ENCODE measurements at places on chromosomes 12 and 14.

DNA sequence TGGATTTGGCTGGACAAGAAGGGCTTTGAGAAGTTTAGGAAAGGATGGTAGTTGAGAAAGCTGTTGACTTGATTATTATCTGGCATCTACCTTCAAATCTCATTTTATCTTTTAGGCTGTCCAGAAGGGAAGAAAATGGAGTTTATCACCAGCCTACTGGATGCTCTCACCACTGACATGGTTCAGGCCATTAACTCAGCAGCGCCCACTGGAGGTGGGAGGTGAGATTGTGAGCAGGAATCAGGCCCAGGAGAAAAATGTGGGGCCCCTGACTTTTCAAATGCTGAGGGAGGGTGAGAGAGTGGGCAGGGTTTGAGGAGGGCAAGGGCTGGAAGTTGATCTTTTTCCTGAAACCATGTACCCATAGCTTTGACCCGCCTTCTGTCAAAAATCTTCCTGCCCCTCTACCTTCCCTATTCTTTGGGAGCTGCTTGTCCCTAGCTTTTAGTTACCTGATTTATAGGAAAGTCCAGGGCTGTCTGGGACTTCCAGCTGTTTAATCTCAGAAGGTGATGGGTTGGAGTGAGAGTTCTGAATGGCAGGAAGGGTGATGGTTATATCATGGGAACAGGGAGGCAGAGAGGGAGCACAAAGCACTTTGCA is 134.2 kb downstream of the SMOC1 start:
- DNase-seq, result peak; percentile 73

- no peak for DNase-seq
Observed at GRCh38 chr12:56631790-56632700, 1.9 kb upstream of the BAZ2A start.

DNA sequence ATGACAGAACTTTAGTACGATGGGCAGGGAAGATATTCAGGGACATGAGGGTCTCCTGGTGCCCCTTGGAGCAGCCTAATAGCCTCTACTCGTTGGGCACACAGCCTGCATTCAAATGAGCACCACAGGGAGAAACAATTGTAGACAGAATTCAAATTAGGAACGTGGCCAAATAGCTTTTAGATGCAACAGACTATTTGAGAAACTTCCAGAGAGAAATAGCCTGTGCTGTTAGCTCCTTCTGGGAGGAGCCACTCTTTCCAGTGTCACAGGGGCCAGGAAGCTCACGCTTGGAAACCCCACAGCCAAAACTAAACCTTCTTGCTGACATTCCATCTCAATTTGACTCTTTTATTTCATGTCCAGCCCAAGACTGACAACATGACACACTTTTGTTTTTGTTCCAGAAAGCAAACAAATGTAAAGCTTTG is 114.5 kb downstream of the RPAP3 start:
- no peak for DNase-seq

GRCh38 chr12:105600911-105601545 is 270.5 kb downstream of the C12orf75 start:
- no peak for DNase-seq

DNA sequence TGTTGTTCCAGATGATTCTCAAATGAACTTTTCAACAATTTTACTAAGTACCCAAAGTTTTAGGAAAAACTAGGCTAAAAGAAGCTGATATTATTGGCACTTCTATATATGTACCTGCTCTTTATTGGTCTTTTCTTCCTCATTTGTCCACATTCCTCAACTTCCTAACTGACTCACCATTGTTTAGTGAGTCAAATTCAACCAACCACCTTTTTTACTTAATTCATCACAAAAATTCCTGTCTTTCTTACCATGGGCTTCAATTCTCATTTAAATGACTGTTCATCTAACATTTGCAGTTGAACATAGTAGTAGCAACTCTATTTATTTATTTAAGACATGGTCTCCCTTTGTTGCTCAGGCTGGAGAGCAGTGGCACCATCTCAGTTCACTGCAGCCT is 47.6 kb upstream of the SLC2A13 start:
- DNase-seq, result no peak

- no peak for DNase-seq
Observed at GRCh38 chr14:65604936-65605335, 192.4 kb downstream of the FUT8 start.

DNA sequence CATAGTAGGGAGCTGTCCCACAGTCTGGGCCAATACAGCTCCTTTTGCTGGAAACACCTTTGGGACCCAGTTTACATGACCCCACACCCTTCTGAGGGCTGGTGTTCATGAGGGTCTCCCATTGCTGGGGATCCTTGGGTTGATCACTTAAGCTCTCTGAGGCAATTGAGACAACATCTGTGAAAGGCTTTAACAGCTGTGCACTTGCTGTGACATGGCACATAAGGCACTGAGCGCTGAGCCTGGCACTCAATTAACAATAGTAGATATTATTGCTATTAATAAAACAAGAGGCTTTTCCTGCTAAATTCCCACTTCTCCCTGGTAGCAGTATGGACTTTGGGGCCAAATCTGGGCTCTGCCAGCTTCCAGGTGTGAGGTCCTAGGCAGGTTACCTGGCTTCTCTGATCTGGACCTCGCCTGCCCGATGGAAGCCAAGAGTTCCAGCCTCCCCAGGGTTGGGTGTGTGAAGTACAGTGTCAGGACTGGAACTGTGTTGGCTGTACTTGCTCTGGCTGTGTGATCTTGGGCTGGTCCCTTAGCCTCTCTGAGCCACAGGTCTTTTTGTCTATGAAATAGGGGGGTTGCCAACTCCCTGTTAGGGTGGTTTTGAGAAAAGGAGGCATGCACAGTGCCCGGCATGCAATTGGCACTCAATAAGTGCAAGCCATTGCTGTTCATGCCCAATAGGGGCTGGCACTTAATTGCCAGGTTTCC is 3.1 kb downstream of the SH2B3 start:
- DNase-seq, result no peak

GRCh38 chr12:111211910-111212757 is 156.8 kb downstream of the PHETA1 start:
- no peak for DNase-seq

All from NCI-H1694 treated with DMSO at 0.1 percent for 48 hours (cell line).